ENCODE measurements at places on chromosomes 4 and X.

GRCh38 chrX:153063315-153063714 is 7.0 kb downstream of the PNMA3 start:
- no peak for DNase-seq

GRCh38 chr4:1246901-1247863 is 1.7 kb downstream of the CTBP1 start:
- no peak for DNase-seq

GRCh38 chr4:157803845-157804521 is 368.8 kb downstream of the GASK1B start:
- DNase-seq = no peak

GRCh38 chr4:53039741-53040458 is 177.8 kb downstream of the RASL11B start:
- no peak for DNase-seq

- DNase-seq = no peak
Observed at GRCh38 chr4:168656946-168657473, 160.2 kb downstream of the PALLD start.

All from NCI-H1092 (cell line).